ENCODE measurements at places on chromosomes 2 and 18.

DNA sequence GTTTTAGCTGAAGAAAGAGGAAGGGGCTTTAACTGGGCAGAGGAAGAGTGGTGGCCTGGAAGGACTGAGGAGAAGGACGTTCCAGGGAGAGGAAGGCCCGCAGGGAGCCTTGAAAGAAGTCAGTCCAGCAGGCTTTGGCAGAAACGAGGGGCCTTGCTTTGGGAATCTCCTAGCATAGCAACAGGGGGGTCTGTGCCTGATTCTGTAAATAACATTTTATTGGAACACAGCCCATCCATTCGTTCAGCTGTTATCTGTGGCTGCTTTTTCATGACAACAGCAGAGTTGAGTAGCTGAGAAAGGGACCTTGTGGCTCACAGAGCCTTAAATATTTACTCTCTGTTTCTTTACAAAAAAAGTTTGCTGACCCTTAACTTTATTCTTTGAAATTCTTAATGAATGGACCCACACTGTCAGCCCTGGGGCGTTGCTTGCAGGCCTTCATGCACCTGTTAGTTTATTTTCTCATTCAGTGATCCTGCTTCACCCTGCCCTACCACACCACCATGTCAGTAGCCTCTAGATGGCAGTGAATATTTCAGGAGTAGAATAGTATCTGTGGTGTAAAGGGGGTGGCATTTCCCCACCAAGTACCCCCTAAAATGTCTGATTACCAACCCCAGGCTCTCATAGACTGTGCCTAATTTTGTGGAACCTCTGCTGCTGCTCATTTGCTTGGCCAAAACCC is 61.0 kb downstream of the MGAT5 start:
- DNase-seq = no peak

GRCh38 chr2:114056294-114057143 is 166.6 kb downstream of the ACTR3 start:
- no peak for DNase-seq

DNA sequence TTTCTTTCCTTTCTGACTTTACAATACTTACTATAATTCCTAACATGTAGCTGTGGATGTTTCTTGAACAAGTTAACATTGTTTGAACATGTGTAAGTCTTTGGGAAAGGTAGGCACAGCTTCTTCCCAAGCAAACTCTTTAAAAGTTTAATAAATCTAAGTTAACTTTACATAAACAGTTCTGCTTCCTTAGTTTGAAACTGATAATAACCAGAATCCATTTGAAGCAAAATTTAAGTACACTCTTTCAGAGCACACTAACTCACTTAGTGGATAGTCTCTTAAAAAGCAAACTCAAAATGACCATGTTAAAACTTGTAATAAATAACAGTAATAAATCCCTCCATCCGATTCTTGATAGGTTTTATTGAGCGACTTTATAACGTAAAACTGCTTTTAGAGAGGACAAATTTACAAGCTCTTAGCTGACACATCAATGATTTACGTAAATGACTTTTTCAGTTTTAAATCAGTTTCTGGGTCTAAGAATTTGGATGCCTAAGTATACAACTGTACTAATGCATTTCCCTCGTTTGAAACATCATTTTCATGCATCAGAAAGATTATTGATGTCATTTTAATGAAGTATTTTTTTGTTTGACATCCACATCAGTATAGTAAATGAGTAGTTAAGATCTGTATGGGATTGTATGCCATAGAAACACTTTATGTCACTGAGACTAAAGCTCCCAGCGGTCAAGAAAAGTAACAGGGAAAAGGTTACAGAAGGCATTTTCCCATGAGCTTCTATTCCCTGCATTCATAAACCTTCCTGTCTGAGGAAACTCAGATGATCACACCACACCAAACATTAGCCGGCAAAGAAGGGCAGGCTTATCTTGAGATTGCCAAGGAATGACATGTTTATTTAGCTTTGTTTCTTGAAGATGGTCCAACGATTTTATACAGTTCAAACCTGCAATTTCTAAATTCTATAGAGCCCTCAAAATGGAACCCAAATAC is 67.5 kb downstream of the PDE1A start:
- DNase-seq = no peak

GRCh38 chr2:146527166-146527565 is 1317.7 kb upstream of the ACVR2A start:
- DNase-seq = no peak

DNA sequence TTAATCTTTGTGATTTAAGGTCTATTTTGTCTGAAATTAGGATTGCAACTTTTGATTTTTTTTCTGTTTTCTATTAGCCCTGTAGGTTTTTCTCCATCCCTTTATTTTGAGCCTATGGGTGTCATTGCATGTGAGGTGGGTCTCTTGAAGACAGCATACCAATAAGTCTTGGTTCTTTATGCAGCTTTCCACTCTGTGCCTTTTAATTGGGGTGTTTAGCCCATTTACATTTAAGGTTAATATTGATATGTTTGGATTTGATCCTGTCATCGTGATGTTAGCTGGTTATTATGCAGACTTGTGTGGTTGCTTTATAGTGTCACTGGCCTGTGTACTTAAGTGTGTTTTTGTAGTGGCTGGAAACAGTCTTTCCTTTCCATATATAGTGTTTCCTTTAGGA is 17.7 kb downstream of the EHBP1 start:
- DNase-seq = no peak

GRCh38 chr2:62208758-62209114 is 12.8 kb downstream of the B3GNT2 start:
- peak; percentile 58 for DNase-seq

DNA sequence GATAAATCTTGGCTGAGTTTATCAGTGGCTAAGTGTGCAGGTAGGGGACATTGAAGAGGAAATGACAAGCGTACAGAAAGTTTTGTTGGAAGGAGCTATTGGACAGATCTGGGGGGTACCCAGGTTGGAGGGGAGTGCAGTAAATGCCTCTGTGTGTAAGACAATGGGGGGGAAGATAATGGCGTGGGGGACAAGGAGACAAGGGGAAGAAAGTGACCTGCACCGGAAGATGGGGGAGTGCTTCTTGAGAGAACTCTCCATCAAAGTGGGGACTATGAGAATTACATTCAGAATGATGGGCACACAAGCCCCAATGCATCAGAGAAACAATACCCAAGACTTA is 190.0 kb downstream of the ALPK2 start:
- DNase-seq = no peak

DNA sequence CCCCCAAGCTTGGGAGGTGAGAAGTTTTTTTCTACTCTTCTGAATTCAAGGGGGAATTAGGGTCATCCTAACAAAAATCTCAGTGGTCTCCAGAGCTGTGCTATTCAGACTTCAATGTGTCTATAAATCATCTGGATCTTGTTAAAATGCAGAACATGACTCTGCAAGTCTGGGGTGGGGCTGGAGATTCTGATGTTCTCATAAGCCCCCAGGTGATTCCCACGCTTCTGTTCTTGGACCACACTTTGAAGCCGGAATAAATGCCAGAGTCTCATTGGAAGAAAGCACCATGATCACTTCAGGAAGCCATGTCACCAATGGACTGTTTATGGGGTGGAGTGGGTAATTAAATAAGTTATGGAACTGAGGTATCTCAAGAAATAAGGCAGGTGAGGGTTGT is 22.2 kb upstream of the SLC16A14 start:
- DNase-seq = no peak
